ENCODE measurements at places on chromosomes 5 and 9.
A peak's percentile ranks its signal among the peaks of the same experiment; 100 is the strongest.

GRCh38 chr5:10536511-10536910 lies 27.4 kb upstream of the ANKRD33B start:
- DNase-seq = no peak

DNA sequence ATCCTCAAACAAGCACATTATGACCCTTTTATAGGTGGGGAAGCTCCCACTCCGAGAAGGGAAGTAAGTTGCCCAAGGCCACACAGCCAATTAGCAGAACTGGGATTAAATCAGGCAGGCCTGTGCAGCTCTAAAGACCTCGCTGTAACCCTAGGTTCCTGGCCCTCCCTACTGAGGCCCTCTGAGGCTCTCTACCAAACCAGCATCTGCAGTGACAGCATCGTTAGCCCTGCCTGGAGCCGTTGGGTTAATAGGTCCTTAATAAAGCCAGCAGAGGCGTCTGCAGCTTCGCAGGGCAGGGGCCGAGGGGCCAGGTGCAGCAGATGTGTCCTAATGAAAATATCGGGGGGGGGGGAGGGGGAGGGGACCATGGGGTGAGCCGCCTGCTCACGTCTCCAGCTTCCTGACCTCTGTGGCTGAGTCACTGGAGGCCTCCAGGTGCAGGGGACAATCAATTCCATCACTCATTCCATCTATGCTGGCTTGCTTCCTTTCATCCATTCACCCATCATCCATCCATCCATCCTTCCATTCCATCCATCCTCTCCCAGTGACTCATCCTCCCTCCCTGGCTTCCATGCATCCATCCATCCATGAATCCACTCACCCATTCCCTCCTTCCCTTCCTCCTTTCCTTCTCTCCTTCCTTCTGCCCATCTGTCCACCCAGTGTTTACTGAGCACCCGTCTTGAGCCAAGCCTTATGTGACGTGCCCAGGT lies 203.9 kb downstream of the C9orf50 start:
- DNase-seq = peak; percentile 21

DNA sequence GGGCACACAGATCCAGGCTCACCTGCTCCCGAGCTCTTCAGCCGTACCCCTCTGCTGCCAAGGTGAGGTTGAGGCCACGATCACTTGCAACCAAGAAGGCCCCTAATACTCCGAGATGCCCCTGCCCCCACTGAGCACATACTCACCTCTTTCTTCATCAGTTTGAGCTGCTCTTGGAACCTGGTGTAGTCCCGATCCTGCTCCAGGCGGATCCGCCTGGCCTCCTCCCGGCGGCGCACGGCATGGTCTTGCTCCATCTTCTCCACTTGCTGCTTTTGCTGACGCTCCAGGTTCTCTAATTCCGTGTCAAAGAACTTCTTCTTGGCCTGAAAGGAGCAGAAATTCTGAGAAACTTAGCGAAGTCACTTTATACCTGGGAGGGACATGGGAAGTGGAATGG lies 75.7 kb upstream of the FBXW11 start:
- no peak for DNase-seq

GRCh38 chr9:98248737-98249474 lies 6.5 kb downstream of the TBC1D2 start:
- no peak for DNase-seq

DNA sequence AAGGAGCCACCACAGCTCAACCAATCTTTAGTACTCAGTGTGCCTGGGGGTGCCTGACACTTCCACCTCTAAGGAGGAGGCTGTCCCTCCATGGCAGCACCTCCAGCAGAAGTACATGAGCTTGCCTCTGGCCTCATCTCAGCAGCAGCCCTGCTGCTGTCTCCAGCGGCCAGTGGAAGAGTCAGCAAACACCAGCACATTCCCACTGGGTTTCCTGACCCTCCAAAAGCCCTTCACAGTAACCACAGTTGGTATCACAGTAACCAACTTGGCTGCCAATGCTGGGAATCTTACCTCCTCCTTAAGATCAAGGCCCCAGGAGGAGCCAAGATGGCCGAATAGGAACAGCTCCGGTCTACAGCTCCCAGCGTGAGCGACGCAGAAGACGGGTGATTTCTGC lies 29.4 kb downstream of the FSTL4 start:
- no peak for DNase-seq

- DNase-seq = no peak
Measured at GRCh38 chr9:73176450-73176875, 24.8 kb downstream of the ANXA1 start.

GRCh38 chr5:148408092-148408491 lies 24.3 kb downstream of the FBXO38 start:
- no peak for DNase-seq

GRCh38 chr9:13721481-13722235 lies 442.2 kb upstream of the MPDZ start:
- DNase-seq = no peak

- no peak for DNase-seq
Measured at GRCh38 chr5:150001660-150002486, 1.3 kb downstream of the HMGXB3 start.

- no peak for DNase-seq
Measured at GRCh38 chr5:139774980-139775661, 20.5 kb upstream of the PSD2 start.

- DNase-seq = no peak
Measured at GRCh38 chr9:116095403-116095802, 58.2 kb upstream of the PAPPA start.

DNA sequence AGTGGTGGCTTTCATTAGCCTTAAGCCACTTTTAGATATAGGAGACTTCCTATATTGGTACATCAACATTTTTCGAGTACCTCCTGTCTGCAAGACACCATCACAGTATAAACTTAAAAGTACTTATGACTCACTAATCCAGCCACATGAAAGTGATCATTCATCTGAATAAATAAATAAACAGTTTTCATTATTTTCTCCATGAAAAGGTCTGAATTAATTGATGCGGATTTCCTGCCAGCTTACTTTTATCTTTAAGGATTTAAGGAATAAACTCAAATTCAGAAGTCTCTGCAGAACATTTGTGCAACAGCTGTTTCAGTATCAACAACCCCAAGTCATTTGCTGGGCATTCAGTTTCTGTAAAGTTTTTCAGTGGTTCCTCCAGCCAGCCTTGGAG lies 4.0 kb downstream of the SAP30L start:
- DNase-seq = no peak

DNA sequence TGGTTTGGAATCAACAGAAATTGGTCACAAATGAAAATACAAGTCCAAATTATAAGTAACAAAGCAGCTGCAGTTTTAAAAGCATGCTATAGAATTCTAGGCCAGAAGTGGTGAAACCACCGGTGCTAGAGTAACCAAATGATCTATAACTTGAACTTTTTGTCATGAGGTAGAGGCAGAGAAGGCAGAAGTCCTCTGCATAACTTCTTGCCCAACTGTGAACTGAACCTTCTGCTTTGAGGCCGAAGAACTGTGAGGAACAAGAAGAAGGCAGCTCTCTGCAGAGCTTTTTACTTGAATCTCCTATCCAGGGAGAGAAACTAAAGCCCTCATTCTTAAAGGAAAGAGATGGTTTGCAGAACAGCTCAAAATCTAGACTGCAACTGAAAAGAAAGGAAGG lies 36.2 kb upstream of the TENT2 start:
- DNase-seq = no peak

DNA sequence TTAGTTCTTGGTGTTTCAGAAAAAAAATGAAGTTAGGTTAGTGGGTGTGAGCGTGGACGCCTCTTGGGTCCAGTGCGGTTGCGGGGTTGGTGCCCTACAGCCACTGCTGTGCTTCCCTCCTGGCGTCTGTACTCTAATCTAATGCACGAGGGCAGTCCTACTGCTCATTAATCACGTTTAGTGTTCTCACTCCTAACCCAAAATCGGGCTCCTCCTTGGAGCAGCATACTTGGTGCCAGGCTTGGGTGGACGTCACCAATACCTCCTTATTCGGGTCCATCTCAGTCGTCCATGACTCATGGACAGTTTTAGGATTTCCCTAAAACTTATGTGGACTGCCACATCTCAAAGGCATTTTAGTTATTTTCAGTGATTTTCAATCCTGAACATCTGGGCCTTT lies 41.6 kb downstream of the TRIO start:
- no peak for DNase-seq

DNA sequence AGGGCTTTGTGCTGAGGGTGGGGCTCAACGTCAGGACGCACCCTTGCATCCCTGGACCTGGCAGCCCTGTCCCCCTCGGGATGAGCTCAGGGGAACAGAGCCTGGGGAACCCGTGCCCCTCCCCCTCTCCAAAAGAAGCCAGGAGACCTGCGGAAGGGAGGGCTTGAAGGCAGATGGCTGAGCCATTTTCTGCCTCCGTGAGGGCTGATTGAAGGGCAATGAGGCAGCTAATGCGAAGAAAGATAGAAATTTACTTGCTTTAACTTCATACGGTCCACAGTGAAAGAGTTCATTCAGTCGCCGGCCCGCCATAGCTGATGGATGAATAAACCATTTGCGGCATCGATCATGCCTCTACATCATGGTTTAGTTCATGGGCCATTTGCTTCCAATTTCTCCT lies 28.8 kb downstream of the ASS1 start:
- DNase-seq = peak; percentile 69

DNA sequence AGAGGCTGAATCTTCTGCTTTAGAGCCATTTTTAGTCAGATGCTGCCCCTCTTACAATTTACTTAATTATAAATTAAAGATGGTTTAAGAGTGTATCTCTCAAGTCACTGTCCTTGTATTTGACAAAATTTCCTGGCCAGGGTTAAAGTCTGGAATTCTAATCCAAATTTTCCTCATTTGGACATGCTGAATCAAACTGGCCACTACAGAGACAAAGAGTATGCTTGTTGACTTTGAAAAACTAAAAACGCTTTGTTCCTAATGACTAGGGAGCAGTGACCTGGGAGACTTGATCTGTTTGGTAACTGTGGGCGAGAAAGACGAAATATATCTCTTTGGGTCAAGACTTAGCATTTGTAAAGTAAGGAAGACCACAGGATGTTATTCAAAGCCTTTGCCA lies 303.2 kb downstream of the ZSWIM6 start:
- no peak for DNase-seq

DNA sequence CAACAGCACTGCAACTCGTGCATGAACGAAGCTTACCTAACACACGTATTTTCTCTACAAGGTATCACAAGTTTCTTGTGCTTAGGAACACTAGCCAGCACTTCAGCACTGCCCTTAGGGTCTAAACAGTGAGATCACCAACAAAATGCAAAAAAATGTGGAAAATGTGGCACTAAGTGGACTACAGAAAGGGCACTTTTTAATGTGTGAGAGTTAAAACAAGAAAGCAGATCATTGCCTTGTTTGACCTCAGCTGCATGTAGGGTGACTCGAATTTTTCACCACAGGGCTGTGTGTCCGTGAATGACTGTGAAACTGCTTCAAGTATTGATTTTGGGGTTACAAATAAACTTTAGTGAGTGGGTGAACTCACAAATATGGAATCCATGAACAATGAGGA lies 90.5 kb downstream of the MARCHF3 start:
- no peak for DNase-seq

DNA sequence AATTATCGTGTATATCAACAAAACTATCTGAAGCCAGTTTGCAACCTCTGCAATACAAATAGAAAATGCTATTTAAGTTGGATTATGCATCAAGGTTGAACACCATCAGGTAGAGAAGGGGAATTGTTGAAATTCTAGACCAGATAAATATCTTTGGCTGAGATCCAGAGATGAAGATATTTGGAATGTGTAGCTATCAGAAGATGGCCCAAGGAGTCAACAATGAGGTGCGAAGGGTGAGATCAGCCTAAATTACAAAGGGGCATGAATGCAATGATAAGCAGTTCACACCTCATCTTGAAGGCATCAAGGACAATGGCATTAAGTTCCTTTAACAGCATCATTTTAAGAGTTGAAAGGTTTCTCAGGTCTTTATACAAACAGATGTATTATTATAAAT lies 572.1 kb upstream of the DMAC1 start:
- no peak for DNase-seq

DNA sequence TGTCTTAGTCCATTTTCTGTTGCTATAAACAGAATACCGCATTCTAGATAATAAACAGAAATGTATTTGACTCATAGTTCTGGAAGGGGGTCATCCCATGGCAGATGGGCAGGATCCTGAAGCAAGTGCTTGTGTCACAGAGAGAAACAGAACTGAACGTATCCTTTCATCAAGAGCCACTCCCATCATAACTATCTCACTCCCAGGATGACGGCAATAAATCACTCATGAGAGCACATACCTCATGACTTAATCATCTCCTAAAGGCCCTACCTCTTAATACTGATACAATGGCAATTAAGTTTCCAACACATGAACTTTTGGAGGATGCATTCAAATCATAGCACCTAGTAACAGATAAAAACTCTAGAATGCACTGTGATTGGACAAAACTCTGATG lies 142.9 kb downstream of the CAMK4 start:
- no peak for DNase-seq

- DNase-seq = no peak
Measured at GRCh38 chr9:116927726-116928125, 240.6 kb downstream of the TRIM32 start.

GRCh38 chr5:123545506-123545905 lies 33.5 kb downstream of the CSNK1G3 start:
- DNase-seq = no peak

- no peak for DNase-seq
Measured at GRCh38 chr5:160641405-160641804, 210.6 kb downstream of the ATP10B start.

- no peak for DNase-seq
Measured at GRCh38 chr9:16252616-16253015, 617.9 kb downstream of the BNC2 start.

GRCh38 chr9:106954974-106955850 lies 92.2 kb downstream of the ZNF462 start:
- no peak for DNase-seq

DNA sequence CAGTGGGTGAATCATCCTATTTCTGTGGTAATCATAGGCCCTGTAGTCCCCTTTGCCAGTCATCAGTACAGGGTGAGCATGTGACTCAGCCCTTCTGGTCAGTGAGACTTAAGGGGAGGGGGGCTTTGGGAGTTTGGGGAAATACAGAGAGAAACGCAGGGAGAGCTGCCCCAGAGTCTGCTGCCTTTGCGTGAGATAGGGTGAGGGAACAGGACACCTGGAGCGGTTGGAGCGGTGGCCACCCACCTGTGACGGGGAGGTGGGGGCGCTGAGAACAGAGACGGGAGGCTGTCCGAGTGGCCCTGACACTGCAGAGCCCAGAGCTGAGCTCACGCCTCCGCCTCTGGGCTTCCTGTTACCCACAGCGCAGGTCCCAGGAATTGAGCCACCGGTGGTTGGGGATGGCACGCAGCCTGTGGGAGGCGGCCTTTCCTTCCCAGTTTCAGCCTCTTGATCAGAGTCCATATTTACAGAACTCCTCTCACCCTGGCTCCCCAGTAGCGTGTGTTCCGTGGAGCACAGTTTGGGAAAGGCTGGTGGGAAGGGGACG lies 92.0 kb upstream of the ERCC6L2 start:
- DNase-seq = no peak

- DNase-seq = no peak
Measured at GRCh38 chr5:124868676-124869075, 122.2 kb upstream of the ZNF608 start.

DNA sequence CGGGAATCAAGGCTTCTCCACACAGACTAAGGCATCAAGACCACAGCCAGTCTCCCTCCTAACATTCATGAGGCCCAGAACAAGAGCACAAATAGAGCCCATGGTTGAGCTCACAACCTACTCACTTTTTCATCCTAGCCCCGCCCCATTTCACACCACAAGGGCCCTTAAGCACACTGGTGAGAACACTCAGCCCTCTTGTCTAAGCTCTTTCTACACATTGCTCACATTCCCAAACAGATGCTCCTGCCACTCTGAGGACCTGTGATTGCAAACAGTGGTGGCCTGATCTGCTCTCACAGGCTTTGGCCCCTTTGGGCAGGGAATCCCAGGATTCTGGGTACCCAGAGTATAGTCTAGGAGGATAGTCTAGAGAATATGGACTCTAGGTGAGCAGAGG lies 54.0 kb downstream of the FEM1C start:
- DNase-seq = no peak

GRCh38 chr5:134994560-134995156 lies 27.0 kb downstream of the CATSPER3 start:
- no peak for DNase-seq
